ENCODE measurements at places on chromosomes 5 and 9.

DNA sequence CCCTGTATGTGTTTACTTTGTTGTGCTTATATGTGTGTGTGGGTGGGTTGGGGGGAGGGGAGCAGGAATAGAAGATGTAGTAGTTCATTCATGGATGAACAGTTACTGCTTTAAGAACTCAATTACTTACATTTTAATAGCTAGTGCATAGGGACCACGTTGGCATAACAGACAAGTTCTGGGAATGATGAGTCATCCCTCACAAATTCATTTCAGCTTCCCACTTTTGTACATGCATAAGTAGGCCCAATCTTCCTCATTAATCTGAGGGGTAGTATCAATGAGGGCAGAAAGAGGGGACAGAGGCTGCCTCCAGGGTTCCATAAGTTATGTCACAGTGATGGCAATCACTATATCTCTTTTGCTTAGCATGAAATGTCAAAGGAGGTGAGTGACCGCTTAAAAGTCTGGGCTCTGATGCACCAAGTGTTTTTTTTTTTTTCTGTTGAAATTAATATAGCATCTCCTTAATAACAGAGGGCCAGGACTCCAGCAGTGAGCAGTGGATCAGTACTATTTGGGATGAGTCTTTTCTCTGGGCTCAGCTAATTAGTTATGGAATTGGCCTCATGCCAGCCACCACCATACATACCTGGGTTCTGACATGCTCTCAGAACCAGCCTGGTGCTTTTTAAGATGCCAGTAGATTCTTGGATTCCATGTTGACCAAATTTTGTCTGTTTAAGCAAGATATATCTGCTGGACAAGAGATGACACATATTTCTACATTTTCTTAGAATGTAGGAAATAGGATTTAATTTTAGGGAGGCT, 37.1 kb downstream of the PRDM6 start:
- no peak for DNase-seq

GRCh38 chr5:84091127-84091799, 293.4 kb downstream of the EDIL3 start:
- no peak for DNase-seq

DNA sequence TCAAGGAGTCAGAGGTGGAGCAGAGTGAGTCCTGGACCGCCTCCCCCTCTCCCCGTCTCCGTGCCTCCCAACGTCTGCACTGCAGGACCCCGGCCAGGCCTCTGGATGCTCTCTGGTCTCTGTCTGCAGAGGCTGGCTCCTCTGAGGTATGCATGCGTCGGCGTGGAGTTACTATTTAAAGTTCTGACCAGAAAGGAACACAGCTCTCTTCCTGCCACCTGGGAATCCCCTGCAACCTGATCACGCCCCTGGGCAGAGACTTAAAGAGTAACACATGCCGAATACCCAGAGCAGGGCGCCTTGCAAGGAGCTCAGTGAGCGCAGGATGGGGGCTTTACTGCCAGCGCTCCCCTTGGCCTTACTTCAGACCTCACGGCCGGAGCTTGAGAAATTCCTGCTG, 16.0 kb downstream of the ANXA6 start:
- no peak for DNase-seq

DNA sequence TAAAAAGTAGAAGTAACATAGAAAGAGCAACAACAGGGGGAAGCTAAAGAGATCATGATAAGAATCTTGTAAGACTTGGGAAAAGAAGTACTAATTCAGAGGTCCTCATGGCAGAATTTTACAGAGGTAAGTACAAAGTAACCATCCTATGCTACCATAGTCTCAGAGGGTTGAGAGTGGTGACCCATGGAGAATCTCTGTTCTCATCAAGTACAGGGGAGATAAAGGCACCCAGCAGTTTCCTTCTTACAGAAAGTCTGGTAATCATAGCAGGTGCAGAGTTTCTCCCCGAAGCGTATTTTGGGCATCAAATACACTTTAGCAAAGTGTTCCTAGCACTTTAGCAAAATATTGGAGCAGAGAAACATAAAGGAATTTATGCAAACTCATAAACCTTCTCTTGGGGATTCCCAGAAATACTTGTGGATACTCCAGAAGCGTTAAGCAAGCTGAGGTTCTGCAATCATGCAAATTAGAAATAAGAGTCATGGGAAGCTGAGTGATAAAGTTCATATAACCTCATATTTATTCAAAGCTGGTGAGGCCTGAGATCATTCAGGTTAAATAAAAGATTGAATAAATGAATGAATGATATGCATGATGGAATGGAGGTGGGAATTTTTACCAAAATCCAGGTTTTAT, 101.0 kb upstream of the SMC2 start:
- no peak for DNase-seq

DNA sequence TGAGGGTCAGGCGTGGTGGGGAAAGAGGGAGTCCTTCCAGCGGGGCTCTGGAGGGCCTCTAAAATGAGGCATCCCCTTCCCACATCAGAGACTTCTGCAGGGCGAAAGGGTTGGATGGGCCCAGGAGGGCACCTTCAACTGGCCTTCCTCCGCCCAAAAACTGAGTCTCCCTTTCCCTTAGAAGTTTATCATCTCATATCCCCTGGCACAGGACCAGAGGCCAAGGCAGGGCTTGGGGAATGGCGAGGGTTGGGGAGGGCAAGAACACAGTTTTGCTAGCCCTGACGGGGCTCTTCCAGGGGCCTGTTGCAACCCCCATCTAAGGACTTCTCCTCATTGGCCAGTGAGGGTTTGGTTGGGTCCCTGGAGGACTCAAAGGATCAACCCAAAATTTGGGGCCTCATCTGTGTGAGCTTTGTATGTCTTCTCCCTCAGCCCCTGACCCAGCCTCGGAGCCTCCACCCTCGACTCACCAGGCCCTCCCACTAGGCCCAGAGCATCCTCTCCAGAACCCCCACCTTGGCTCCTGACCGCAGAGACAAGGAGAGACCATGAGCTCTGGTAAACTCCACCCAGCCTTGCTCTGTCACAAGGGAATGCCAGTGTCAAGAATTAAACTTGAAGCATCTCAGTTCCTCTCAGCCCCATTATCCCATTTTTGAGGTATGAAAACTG, 24.1 kb downstream of the AQP7 start:
- DNase-seq = no peak

DNA sequence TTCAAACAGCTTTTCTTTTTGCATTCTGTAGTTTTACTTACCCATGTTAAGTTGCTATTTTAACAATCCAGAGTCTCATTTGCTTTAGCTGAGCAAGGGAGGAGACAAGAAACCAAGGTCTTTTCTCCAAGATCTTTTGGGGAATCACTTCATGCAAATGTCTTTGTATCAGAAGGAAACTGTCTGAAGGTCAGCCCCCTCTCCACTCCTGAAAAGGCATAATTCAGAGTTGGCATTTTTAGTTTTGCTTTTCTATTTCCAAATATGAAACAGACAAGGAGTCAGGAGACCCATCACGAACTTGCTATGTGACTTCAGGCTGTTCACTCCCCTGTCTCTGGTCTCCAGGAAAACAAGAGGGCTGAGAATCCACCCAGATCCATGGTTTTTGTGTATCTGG, 12.3 kb upstream of the TNFSF15 start:
- DNase-seq = no peak

- no peak for DNase-seq
These were observed 102.6 kb downstream of the ADAMTS2 start for GRCh38 chr5:179242676-179243075.

GRCh38 chr5:68066277-68066955, 149.1 kb upstream of the PIK3R1 start:
- DNase-seq = no peak

GRCh38 chr9:112403614-112404201, 23.8 kb downstream of the HSDL2 start:
- no peak for DNase-seq

DNA sequence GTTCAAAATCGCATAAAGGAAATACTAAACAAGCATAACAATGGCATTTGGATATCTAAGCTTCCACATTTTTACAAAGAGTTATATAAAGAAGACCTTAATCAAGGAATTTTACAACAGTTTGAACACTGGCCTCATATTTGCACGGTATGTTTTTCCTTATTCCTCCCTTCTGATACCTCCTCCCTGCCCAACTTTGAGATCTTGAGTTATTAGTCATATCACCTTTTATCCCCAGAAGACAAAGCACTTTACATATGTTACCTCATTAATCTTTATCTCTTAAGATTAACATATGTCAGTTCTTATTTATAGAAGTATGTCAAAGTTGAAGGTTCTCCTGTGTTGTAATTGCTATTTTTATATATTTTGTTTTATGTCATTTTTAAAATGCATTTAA, 29.8 kb downstream of the TDRD7 start:
- no peak for DNase-seq

DNA sequence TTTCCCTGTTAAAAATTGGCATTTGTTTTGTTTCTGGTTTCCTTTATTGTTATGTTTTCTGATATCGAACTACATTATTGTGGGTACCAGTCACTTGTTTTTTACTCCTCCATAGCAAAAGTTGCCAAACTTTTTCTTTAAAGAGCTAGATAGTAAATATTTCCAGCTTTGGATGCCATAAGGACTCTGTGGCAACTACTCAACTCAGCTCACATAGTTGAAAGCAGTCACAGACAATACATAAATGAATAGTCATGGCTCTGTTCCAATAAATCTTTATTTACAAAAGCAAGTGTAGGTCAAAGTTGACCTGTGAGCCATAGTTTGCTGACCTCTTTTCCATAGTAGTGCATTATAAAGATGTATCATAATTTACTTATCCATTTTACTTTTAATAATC, 305.0 kb downstream of the RASEF start:
- no peak for DNase-seq

GRCh38 chr9:134642385-134643181, 980 bp downstream of the COL5A1 start:
- DNase-seq = no peak

DNA sequence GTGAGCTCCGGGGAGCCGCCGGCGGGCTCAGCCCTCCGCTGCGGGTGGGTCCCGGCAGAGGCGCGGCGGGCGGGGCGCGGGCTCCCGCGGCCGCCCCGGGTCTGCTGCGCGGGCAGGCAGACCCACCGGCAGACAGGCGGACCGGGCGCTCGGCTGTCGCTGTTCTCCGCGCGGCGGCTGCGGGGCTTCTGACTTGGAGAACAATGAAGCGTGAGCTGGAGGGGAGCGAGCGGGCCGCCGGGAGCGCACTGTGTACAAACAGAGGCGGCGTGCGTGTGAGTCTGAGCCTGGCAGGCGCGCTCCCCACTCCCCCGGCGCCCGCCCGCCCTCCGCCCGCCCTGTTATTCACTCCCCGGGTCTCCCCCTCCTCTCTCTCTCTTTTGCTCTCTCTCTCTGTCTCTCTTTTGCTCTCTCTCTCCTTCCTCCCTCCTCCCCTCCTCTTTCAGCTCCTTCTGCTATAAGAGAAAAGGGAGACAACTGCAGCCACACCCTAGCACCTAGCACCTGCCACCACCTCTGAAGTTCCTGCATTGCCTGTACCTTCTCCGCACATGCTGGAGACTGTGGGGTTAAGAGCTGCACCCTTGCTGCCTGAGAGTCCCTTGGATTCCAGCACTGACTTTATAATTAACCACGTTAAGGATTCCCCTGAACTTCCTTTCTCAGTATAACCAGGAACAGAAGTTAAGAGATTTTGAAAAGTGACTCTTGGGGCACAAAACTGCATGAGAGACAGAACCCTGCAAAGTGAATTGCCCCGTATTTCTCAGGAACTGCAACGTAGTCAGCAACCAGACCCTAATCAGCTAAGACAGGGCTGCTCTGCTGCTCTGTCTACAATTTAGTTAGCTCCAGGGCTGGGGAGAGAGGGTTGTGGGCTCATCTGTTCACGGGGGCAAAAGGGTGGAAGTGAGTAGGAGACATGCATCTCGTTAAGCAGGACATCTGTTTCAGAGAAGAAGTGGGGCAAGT, at the start of gene EDIL3:
Gene EDIL3, minus strand, starts transcription at position 277 of the 972 bp plus-strand sequence. CDS start 506 bp downstream, outside the sequence.
- peak; percentile 35 for DNase-seq

DNA sequence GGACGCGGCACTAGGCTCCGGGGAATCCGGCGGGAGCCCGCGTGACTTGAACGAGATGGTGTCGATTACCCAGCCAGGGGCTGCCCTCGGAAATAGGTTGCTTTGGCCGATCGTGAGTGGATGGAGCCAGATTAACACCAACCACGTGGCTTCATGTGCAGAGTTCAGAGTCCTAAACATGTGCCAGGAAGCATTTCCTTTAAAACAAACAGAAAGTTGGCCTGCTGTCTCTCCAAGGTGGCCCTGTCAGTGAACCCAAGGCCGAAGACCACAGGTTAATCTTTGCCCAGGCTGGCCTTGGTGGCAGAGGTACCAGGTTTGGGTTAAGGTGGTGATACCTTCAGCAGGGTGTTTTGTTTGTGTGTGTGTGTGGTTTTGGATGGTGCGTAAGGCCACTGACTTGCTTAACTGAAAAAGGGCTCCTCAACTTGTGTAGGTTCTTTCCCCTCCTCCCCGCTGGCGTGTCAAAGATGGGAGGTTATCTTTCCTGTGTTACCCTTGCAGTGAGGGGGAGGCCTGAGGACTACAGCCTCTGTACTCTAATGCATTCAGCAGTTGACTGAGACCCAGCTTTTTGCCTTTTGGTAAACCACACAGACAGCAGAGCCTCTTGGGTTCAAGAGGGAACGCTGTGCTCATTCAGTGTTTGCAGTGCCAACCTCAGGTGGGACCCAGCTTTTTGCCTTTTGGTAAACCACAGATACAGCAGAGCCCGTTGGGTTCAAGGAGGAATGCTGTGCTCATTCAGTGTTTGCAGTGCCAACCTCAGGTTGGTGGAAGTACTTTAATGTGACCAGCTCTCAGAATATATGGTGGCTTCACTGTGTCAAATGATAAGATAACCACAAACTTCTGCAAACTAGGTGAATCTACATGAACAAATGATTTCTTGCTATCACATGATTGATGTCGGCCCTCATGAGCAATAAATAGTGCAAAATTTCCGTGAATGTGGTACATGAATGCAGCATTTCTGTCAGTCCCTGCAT, 1.4 kb downstream of the IQGAP2 start:
- no peak for DNase-seq

DNA sequence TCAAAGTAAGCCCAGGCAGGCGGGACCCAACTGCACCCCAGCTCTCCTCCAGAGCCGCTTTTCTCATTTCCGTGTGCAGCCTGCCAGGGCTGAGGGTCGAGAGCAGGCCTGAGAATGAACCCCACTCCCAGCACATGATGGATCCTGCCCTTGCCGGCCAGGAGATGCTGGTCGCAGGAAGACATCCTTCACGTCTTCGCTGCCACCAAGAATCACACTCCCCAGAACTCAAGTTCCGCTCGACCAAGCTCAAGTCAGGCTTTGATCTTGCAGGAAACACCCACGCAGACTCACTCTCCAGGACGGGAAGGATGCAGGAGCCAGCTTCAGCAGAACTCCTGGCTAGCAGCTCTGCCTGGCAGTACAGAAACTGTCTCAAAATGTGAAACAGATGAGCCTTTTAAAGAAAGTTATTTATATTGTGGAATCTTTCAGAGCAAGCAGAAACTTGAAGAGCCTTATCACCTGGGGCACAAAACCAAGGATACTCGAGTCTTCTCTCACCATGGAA, 102.4 kb downstream of the ROR2 start:
- DNase-seq = no peak

GRCh38 chr9:21121079-21121478, 20.6 kb downstream of the IFNW1 start:
- DNase-seq = no peak

- DNase-seq = no peak
These were observed 70.4 kb downstream of the MVB12B start for GRCh38 chr9:126397056-126397455.

- DNase-seq = no peak
These were observed 647.2 kb downstream of the BNC2 start for GRCh38 chr9:16223074-16223871.

GRCh38 chr9:98575379-98576346, 133.1 kb downstream of the GABBR2 start:
- DNase-seq = no peak

- DNase-seq = no peak
These were observed 26.4 kb downstream of the C9orf43 start for GRCh38 chr9:113436728-113437515.

GRCh38 chr5:112812549-112812948, 48.5 kb upstream of the SRP19 start:
- no peak for DNase-seq

- DNase-seq = peak; percentile 83
These were observed 9.7 kb upstream of the TGFBI start for GRCh38 chr5:136018814-136019783.

Measured in right renal cortex interstitium (tissue), 3 donors.